HEK293T (cell line): ENCODE measurements at places on chromosomes 6 and 20.

- no peak for DNase-seq
Observed at GRCh38 chr20:51574248-51575033, 31.9 kb upstream of the NFATC2 start.

- no peak for DNase-seq
Observed at GRCh38 chr6:159829526-159829925, 29.4 kb downstream of the PNLDC1 start.

DNA sequence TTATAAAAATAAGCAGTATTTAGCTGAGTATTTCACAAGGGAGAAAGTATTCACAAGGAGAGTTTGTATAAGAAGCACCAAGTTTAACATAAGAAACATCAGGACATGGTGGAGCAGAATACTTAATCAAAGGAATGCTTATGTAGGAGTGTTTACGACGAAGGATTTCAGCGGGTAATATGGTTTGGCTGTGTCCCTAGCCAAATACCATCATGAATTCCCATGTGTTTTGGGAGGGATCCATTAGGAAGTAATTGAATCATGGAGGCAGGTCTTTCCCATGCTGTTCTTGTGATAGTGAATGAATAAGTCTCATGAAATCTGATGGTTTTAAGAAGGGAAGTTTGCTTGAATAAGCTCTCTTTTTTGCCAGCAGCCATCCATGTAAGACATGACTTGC is 1099.1 kb upstream of the ADGRB3 start:
- DNase-seq: no peak

- no peak for DNase-seq
Observed at GRCh38 chr6:151109361-151109760, 130.4 kb upstream of the AKAP12 start.

- DNase-seq: no peak
Observed at GRCh38 chr20:63089051-63089907, 82.5 kb upstream of the BHLHE23 start.

DNA sequence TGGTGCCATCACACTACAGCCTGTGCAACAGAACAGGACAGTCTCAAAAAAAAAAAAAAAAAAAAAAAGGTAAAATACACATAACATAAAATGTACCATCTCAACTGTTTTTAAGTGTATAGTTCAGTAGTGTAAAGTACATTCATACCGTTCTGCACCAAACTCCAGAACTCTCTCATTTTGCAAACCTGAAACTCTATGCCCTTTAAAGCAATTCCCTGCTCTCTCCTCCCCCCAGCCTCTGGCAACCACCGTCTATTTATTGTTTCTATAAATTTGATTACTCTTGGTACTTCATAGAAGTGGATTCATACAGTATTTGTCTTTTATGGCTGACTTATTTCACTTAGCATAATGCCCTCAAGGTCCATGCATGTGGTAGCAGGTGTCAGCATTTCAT is 12.9 kb downstream of the RIPOR2 start:
- DNase-seq: no peak

DNA sequence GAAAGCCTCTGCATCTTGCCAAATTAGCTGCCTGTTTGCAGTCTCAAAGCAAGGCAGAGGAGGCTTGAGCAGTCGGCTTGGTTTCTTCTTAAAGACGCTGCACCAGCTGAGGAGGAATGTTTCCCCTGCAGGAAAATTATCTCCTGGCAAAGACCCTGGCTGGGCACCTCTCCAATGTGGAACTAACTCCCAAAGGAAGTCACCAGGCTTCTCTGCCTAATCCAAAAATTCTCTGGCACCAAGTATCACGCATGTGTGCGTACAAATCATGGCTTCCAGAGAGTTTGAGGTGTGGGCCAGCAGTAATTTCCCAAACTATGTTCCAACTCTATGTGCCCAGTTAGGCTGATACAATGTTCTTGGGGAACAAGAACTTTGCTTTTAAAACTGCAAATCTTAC is 176.2 kb downstream of the KIF16B start:
- no peak for DNase-seq

DNA sequence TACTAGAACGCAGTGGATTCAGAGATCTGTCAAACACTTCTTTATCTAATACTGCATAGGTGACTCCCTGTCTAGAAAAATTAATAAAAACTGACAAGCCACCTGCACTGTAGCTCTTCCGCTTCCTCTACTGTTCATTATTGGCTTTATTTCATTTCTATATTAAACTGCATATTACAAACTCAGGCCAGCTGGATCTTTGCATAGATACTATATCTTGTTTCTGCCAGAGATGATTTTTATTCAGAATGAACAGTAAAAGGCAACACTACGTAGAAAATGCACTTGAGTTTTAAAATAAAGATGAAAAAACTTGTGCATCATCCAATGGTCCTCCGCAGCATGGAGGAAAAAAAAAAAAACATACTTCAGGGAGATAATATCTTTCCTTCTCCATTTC is 508.3 kb downstream of the PRKN start:
- DNase-seq: no peak
